Tibial nerve (tissue), 4 donors: ENCODE measurements at places on chromosomes 13 and 19. TPM values are rescaled to one million over a fixed set of nuclear protein-coding genes. Genes with fewer than 3 reads are reported as not detected.
A peak's percentile ranks its signal among the peaks of the same experiment; 100 is the strongest.

DNA sequence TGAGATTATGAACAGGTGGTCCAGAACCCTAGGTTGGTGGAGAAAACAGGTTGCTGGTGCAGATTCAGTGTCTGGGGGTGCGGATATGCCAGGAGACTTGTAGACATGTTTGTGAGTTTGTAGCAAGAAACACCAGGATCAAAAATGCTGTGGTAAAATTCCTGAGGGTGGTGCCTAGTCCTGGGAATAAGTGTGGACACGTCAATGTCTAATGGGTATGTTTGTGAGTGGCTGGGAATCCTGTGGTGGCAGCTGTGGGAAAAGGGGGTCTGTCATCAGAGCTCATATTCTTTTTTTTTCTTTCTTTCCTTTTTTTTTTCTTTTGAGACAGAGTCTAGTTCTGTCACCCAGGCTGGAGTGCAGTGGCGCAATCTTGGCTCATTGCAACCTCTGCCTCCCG, 7.2 kb downstream of the ZNF708 start:
- no peak for DNase-seq
- H3K27me3 ChIP-seq, result no peaks in the 10 kb centered on the region
- H3K4me1 ChIP-seq, result peaks cover 14% of the 10 kb centered on the region
- no peak overlapping the region for H3K4me3 ChIP-seq

DNA sequence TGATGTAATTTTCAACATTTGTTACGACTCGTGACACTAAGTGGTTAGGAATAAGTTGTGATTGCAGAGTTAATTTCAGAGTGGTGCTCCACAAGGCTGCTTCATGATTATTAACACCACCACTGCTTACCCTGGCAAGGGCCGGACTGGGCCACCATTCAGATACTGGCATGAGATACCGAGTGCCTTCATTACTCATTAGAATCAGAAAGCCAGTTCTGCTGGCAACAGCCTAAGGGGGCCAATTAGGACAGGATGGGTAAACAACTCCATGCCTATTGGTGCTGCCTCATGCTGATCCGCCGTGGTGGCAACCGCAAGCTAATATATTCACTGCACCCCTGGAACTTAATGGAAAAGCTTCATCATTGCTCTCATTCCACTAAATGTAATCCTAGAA, 575.1 kb downstream of the EFNB2 start:
- no peaks in the 10 kb centered on the region for H3K27me3 ChIP-seq
- H3K4me3 ChIP-seq, result no peak overlapping the region
- no peaks in the 10 kb centered on the region for H3K4me1 ChIP-seq
- no peaks in the 10 kb centered on the region for H3K36me3 ChIP-seq
- DNase-seq, result no peak
- H3K27ac ChIP-seq, result no peak overlapping the region

GRCh38 chr13:73911361-73911760, 222.8 kb downstream of the KLF12 start:
- no peaks in the 10 kb centered on the region for H3K36me3 ChIP-seq
- no peak overlapping the region for H3K4me3 ChIP-seq
- H3K27me3 ChIP-seq, result no peaks in the 10 kb centered on the region
- H3K27ac ChIP-seq, result no peak overlapping the region

GRCh38 chr13:99991013-99991827, 9.6 kb downstream of the ZIC2 start:
- peaks cover 100% of the 10 kb centered on the region for H3K27me3 ChIP-seq
- no peak overlapping the region for H3K4me3 ChIP-seq
- no peak for DNase-seq
- H3K27ac ChIP-seq, result no peak overlapping the region
- H3K36me3 ChIP-seq, result no peaks in the 10 kb centered on the region

DNA sequence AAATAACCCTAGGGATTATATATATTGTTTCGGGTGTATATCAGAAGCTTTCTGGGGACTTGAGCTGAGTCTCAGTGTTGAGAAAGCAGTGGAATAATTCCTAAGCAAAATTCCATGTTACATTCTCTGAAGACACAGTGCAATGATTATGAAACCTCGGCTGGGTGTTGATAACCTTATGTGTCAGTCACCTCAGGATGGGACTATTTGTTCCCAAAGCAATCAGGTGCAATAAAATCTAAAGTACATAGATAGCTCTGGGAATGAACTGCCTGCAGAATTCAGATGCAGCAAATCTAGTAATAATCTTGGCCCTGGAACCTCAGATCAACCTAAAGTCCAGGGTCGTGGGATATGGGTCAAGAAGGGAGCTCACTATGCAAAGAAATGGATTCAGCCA, 53.0 kb downstream of the EDNRB start:
- no peak overlapping the region for H3K27ac ChIP-seq
- H3K4me1 ChIP-seq, result no peaks in the 10 kb centered on the region
- H3K36me3 ChIP-seq, result no peaks in the 10 kb centered on the region
- H3K4me3 ChIP-seq, result no peak overlapping the region
- no peak for DNase-seq

- no peak overlapping the region for H3K27ac ChIP-seq
- no peak overlapping the region for H3K4me3 ChIP-seq
These were observed 1.9 kb upstream of the ZNF653 start for GRCh38 chr19:11507370-11508078.

- DNase-seq, result peak; percentile 35
- peak overlapping the region; percentile 99 for H3K4me3 ChIP-seq
- no peaks in the 10 kb centered on the region for H3K27me3 ChIP-seq
- peak overlapping the region; percentile 96 for H3K27ac ChIP-seq
- peaks cover 17% of the 10 kb centered on the region for H3K4me1 ChIP-seq
- H3K36me3 ChIP-seq, result peaks cover 14% of the 10 kb centered on the region
These were observed 588 bp upstream of the DPY19L3 start for GRCh38 chr19:32404933-32405430.

GRCh38 chr13:41307884-41308640, 3.0 kb upstream of the NAA16 start:
- H3K27me3 ChIP-seq, result no peaks in the 10 kb centered on the region
- no peak for DNase-seq
- no peak overlapping the region for H3K27ac ChIP-seq
- H3K36me3 ChIP-seq, result no peaks in the 10 kb centered on the region
- no peak overlapping the region for H3K4me3 ChIP-seq

DNA sequence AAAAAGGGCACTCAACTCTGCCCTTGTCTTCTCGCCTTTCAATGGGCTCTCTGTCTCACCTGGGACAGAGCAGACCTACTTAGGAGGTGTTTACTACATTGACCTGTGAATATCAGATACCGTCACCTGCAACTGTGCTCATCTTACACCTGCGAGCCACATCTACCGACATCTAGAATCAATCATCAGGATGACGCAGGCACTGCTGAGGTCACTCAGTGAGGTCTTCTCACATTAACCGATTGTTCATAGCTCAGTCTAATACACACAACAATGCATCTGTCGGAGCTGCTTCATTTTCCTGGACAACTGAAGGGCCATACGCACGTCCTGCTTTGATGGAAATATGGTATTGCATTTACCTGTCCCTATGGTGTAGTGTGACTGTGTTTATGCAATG, 211.9 kb downstream of the FGF9 start:
- no peak overlapping the region for H3K27ac ChIP-seq
- no peaks in the 10 kb centered on the region for H3K36me3 ChIP-seq
- no peaks in the 10 kb centered on the region for H3K27me3 ChIP-seq
- H3K4me3 ChIP-seq, result no peak overlapping the region
- H3K4me1 ChIP-seq, result no peaks in the 10 kb centered on the region
- no peak for DNase-seq

- no peaks in the 10 kb centered on the region for H3K4me1 ChIP-seq
- H3K4me3 ChIP-seq, result no peak overlapping the region
- peaks cover 8% of the 10 kb centered on the region for H3K36me3 ChIP-seq
- DNase-seq, result no peak
- H3K27ac ChIP-seq, result no peak overlapping the region
These were observed 21.0 kb downstream of the TPP2 start for GRCh38 chr13:102617697-102618350.

The KIRREL2 gene
- 0.44 TPM for total RNA-seq
